ENCODE measurements at places on chromosomes 7 and 10.
A peak's percentile ranks its signal among the peaks of the same experiment; 100 is the strongest.

GRCh38 chr7:82266081-82266480 lies 177.5 kb downstream of the CACNA2D1 start:
- no peak for DNase-seq

- no peak for DNase-seq
These were observed 65.5 kb downstream of the PYROXD2 start for GRCh38 chr10:98349508-98349922.

DNA sequence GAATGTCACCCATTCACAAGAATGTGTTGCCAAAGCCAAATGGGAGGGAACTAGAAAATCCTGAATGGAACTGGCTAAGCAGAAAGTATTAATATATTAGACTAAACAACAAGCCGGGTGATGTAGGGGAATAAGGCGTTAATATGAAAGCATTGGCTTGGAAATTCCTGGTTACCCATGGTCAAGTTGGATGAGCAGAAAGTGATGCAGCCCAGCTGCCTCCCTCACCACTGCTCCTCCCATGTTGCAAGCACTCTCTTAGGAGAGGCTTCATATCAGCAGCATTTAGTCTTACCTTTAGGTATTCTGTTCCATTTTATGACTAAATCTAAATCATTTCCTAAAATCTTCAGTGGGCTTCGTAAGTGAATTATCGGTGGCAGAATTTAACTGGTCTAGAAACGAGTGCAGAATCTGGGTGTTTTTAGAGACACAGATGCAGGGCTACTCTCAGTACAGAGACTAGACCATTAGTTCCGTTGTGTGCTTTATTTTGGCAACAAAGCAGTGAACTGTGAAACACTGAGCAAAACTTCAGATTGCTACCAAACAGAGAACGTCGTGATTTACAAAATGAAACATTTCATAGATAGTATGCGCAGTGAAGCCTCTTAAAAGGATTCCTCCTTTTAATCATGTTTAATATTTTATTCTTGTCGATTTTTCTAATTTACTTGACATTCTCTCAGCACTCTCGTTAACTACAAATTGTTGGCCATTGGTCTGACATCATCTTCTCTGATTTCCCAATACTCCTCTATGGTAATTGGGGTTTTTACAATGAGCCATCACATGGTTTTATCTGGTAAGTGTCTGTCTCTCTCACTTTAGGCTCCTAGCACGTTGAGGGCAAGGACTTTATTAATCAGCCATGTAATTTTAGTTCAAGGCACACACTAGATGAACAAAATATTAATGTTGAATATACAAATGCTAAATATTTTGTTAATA lies 22.0 kb upstream of the HGF start:
- no peak for DNase-seq

DNA sequence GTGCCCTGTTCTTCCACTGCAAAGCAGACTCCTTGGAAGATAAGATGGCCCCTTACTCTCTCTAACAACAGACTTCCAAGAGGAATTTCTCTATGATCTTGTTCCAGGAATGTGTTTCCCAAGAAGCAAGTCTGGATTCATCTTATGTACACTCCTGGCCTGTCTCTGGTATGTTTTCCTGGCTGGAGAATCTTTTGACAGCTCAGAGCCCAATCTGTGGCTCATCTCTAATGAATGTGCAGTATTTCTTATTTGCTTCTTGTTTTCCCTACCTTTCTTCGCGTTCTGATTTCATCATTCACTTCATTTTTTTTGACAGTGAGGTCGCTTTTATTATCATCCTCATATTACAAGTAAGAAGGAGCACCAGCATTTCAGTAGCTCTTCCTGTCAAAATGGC lies 53.0 kb upstream of the PITRM1 start:
- DNase-seq, result no peak

- peak; percentile 11 for DNase-seq
These were observed 132.2 kb downstream of the MAD1L1 start for GRCh38 chr7:2100278-2101208.
